ENCODE measurements at places on chromosomes 1 and 21. TPM values are rescaled to one million over a fixed set of nuclear protein-coding genes. Genes with fewer than 3 reads are reported as not detected.

CCDC30 gene
- 1.8 TPM for total RNA-seq

NKAIN1 gene
- total RNA-seq: 2.7 TPM

HSF2BP gene
- 3.5 TPM for total RNA-seq

GPR153 gene
- total RNA-seq: 11.4 TPM

FCER1G gene
- not detected for total RNA-seq

DNA sequence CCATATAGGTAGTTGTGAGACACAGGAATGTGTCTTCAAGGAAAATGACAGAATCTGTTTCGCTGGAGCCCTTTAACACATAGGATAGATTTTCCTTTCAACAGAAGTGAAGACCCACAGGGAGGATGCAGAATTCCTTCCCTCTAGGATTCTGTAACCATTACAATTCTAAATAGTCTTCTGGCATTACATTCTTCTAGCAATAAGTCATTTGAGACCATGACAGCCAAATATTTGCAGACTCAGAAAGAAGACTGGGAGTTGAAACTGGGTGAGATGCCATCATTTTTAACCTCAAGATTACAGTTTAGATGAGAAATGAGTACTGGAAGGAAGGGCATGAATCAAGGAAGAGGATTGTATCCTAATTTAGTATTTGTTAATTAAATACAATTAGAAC is 61.6 kb downstream of the ZBTB18 start:
- DNase-seq: no peak

DNA sequence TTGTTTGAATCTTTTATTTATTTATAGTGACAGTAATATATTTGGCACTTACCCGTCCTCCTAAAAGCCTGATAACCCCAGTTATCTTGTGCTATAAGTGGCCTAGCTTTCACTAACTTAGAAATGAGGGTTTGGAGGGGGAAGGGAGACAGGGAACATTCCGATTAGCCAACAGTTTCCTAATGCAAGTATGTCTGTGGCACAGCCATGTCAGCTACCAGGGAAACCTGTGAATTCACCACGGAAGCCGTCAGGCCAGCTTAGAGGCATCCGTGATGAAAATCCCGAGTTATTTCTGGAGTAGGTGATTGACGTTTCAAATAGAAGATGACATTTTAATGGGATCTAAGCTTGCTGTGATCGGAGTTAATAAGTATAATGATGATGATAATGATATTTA is 39.4 kb upstream of the BCL10 start:
- no peak for DNase-seq

- no peak for DNase-seq
Measured at GRCh38 chr21:8989261-8989711, 1532.1 kb upstream of the TPTE start.

DNA sequence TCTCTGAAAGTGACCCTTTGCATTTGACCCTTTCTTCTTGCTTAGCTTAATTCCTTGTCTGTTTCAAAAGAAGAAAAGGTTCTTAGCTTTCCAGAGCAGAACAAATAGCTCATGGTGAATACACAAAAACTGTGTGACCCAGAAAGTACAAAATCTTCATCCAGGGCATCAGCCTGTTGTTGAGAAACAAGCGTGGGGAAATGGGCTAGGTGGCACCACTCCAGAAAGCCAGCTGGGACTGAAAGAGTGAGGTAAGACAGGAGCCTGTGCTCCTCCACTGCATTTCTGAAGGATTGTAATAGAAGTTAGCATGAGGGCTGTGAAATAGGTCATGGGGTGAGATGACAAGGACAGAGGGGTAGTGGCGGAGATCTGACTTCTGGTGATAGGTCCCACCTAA is 45.8 kb downstream of the CYP2J2 start:
- DNase-seq: no peak

- peak; percentile 28 for DNase-seq
Measured at GRCh38 chr1:191343816-191344215, 814.4 kb upstream of the RGS18 start.

DNA sequence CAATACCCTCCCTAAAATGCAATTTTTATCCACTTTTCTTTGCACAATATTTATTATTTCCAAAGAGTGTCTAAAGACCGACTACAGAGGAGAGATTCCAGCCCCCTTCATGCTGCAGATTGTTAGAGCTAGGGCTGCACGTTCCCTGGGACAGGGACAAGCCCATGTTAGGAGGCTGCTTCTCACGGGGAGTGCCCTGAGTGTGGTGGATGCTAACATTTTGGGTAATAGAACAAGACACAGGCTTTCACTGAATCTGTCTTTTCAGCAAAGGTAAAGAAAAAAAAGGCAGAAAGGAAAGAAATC is 125.4 kb downstream of the RIPK4 start:
- DNase-seq: no peak

DNA sequence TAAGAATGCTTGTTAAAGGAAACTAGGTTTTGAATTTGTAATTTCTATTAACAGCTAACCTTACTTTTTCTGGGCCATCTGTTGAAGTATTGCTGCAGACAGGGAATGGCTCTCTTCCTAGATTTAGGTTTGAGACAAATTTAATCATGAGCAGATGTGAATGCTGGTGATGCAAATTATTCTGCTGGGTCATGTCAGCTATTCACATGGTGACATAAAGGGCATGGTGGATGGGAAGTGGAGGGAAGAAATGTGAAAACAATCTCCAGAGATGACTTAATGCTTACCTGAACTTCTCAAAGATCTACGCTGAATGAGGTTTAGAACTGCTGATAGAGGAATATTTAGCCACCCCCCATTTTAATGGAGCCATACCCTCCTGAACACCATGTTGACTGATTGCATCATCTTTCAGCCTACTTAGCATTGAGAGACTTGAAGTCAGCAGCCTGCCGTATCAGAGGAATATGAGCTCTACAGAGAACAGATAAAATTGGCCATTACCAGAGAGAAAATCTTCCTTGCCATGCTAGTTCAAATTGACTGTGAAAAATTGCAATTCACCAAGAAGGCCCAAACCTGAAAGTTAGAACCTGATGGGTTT is 138.8 kb downstream of the HHAT start:
- no peak for DNase-seq

DNA sequence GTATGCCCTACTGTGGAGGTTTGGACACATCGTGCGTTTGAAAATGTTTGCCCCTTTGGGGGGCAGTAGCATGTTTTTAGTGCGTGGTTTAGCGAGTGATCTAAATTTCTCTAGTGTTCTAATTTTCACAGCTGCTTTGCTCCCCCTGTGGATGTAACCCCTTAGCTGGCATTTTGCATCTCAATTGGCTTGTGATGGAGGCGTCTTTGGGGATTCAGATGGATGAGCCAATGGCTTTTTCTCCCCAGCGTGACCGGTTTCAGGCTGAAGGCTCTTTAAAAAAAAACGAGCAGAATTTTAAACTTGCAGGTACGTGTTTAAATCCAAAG is 836 bp downstream of the CDC7 start:
- DNase-seq: no peak

GRCh38 chr1:58576325-58576726 is 726 bp downstream of the TACSTD2 start:
- no peak for DNase-seq

- no peak for DNase-seq
Measured at GRCh38 chr1:111141245-111142220, 1.5 kb downstream of the CEPT1 start.

Measured in kidney epithelial cell (primary cell).